ENCODE measurements at places on chromosomes 11 and 22.

GRCh38 chr22:27116312-27117086 is 459.1 kb downstream of the MIAT start:
- DNase-seq = no peak

GRCh38 chr11:79369055-79369454 is 71.8 kb downstream of the TENM4 start:
- DNase-seq = peak; percentile 36

GRCh38 chr11:58530236-58530635 is 22.3 kb upstream of the OR5B21 start:
- DNase-seq = no peak

- DNase-seq = no peak
Observed at GRCh38 chr11:122656631-122657101, 1.1 kb downstream of the UBASH3B start.

- DNase-seq = no peak
Observed at GRCh38 chr11:93099806-93100205, 98.0 kb downstream of the SLC36A4 start.

GRCh38 chr11:69127884-69128283 is 27.9 kb upstream of the SMIM38 start:
- DNase-seq = no peak

- DNase-seq = no peak
Observed at GRCh38 chr22:29787371-29787980, 20.3 kb downstream of the UQCR10 start.

GRCh38 chr11:75313513-75314272 is 37.8 kb downstream of the ARRB1 start:
- DNase-seq = peak; percentile 92

DNA sequence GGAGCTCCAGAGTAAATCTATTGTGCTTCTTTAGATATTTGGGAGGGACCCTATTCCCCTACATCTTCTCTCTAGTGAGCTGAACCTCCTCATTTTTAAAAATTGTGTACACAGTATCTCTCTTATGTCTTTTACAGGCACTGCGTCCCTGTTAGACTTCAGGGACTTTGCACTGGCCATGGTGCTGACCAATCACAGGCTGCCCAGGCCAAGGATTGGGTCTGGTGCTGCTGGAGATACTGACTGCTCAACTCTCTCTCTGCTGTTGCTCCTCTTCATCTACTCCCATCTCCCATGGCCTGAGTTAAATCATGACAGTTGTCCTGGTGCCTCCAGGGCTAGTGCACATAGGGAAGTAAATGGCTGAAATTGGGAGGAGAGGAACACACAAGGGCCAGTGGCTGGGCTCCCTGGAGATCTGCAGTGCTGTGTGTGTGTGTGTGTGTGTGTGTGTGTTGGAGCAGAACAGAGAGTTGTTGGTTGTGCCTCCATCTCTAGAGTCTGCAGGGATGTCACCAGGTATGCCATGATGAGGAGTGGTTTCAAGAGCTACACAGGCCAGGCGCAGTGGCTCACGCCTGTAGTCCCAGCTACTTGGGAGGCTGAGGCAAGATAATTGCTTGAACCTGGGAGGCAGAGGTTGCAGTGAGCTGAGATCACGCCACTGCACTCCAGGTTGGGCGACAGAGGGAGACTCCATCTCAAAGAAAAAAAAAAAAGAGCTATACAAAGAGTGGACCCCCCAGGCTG is 155.3 kb downstream of the ST3GAL4 start:
- DNase-seq = no peak

GRCh38 chr11:118312328-118312727 is 7.8 kb downstream of the CD3E start:
- DNase-seq = no peak

DNA sequence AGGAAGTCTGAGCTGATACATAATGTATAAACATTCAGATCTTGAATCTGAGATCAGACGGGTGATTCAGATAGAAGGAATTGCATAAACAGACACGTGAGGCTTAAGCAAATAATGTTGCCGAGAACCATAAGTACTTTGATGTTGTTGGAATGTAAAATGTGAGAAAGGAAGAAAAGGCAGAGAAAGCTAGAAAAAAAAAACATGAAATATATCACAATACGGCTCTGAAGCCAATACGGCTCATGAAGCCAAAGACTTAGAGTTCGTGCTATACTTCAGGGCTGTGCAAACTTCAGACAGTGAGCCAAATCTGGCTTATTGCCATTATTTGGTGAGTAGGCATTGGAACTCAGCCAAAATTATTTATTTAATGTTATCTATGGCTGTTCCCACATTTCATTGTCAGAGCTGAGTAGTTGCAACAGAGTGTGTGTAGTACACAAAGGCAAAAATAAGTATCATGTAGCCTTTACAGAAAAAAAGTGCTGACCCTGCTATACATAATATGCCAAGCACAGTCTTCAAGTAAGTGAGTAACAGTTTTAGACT is 673.3 kb downstream of the CNTN5 start:
- DNase-seq = no peak

GRCh38 chr22:33242078-33242477 is 183.9 kb upstream of the SYN3 start:
- DNase-seq = no peak

GRCh38 chr22:43226377-43227238 is 39.7 kb upstream of the TTLL12 start:
- DNase-seq = no peak

DNA sequence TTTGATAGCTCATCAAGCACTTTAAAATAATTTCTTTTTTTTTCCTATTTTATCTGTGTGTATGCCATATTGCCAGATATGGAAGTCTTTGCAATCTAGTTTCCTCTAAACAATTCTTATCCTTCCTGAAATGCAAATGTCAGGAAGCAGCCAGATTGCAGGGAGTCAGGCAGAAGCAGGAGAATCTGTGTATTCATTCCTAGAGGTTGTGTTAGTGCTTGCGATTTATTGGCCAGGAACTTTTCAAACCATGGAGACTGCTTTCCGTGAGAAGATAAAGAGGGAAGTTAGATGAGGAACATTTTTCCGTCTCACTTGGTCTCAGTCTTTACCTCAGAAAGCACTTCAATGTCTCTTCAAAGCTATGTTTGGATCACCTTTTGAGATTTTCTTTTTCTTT is 91.9 kb downstream of the GRAMD1B start:
- DNase-seq = no peak

- DNase-seq = no peak
Observed at GRCh38 chr11:65803797-65804492, 17.1 kb downstream of the OVOL1 start.

Measured in NCI-H524 treated with DMSO at 0.1 percent for 48 hours (cell line).